Choroid plexus epithelial cell (primary cell): ENCODE measurements at places on chromosomes 5 and 9.

GRCh38 chr5:27516437-27516836, 478.1 kb upstream of the CDH9 start:
- peak; percentile 8 for DNase-seq

DNA sequence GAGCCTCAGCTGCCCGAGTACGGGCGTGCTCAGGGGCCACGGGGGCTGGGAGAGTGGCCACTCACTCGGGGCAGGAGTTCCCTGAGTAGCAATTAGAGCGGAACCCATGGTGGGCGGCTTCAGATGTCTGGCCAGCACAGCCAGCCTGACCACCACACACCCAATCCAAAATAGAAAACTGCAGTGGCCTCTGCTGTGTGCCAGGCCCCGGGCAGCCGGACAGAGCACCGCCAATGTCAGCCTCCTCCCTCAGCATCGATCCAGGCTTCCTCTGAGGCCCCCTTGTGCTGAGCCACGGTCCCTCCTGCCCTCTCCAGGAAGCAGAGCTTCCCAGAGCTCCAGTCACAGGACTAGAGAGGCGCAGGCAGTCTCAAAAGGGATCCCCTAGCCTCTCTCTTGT, 2.7 kb downstream of the ADAMTS2 start:
- peak; percentile 60 for DNase-seq

GRCh38 chr9:10173561-10173960, 439.2 kb downstream of the PTPRD start:
- DNase-seq = no peak

- DNase-seq = peak; percentile 92
Observed at GRCh38 chr5:157543825-157544622, 31.6 kb downstream of the ADAM19 start.

- no peak for DNase-seq
Observed at GRCh38 chr5:114250536-114250935, 111.3 kb upstream of the KCNN2 start.

DNA sequence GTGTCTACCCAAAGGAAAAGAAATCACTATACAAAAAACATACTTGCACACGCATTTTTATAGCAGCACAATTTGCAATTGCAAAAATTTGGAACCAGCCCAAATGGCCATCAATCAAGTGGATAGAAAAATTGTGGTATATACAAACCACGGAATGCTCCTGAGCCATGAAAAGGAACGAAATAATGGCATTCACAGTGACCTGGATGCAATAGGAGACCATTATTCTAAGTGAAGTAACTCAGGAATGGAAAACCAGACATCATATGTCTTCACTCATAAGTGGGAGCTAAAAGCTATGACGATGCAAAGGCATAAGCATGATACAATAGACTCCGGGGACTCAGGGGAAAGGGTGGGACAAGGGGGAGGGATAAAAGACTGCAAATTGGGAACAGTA, 78.4 kb downstream of the ENC1 start:
- no peak for DNase-seq

GRCh38 chr9:137406876-137407589, 15.9 kb downstream of the EXD3 start:
- peak; percentile 70 for DNase-seq

DNA sequence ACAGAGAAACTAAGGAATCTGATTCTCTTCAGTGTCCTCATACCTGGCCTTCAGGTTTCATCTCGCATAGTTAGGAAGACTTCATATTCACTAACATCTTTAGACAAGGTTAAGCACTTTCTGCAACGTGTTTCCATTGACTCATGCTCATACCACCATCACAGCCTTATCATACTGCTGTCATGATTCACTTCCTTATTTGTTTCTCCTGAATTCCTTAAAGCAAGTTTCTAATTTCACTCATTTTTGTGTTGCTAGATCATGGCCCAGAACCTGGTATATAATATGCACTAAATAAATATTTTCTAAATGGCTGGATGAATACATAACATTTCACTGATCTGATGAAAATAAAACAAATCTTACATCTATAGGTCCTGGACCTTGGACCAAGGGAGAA, 472.9 kb downstream of the PRELID2 start:
- peak; percentile 91 for DNase-seq

DNA sequence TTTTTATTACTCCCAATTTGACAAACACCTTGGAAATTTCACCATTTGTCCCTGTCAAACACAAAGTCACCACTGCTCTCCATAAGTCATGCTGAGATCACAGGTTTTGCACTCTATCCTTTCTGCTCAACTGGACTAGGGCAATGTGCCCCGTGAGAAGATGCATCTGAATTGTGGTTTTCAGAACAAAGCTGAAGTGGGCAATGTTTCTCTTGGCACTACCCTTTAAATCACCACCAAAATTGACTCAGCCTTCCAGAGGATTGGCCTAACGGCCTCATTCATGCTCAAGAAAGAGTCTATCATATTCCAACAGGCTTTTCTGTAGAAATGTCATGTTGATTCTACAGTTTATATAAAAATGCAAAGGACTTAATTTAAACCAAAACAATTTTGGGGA, 81.0 kb upstream of the TRIO start:
- DNase-seq = no peak

DNA sequence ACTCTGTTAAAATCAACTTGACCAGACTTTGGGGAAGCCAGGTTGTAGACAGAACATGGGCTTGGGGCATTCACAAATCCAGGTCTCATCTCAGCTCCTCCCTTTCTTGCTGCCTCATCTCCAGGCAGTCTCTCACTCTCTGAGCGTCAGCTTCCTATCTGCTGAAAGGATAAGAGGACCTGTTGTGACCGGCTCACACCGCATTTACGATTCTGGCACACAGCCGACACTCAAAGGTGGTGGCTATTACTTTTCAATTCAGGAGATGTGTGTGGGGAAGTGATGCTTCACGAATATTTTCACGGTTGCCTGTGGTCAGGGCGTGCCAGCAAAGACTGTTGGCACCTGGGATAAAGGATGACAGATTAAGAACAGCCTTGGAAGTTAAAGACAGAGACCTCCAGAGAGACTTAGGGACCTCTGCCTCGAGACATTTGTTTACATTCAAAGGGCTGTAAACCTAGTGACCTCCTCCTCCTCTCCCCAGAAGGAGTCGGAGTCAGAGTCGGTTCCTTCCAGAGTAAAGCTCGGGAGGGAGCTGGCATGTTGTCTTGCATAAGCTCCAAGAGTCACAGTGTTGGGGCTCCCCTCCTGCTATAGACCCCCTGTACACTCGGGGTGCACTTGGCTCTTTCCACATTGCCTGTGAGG, 83.2 kb downstream of the AK8 start:
- DNase-seq = no peak

- DNase-seq = no peak
Observed at GRCh38 chr9:17587113-17587512, 8.2 kb downstream of the SH3GL2 start.

- peak; percentile 96 for DNase-seq
Observed at GRCh38 chr9:128554155-128554862, 1.9 kb downstream of the SPTAN1 start.

DNA sequence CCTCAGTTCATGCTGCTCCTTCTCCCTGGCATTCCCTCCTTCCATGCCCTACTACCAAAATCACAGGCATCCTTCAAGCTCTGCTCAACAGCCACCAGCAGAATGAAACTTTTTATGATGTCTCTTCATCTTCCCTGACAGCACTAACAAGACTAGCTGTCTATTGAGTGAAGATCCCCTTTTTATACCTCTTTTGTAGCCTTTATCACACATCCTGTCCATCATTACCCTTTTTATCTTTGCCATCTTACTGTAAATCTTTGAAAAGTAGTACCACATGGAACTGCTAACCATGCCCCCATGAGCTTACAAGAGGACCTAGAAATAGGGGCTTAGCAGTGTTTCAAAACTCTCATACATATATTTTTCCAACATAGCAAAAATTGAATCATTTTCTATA, 10.8 kb upstream of the ADRB2 start:
- no peak for DNase-seq

GRCh38 chr9:89477384-89477783, 20.5 kb downstream of the SEMA4D start:
- DNase-seq = no peak

- peak; percentile 52 for DNase-seq
Observed at GRCh38 chr9:121744002-121744686, 92.7 kb downstream of the DAB2IP start.

GRCh38 chr9:4224181-4224580, 75.7 kb downstream of the GLIS3 start:
- no peak for DNase-seq

GRCh38 chr5:647311-647710, 35.2 kb downstream of the CEP72 start:
- DNase-seq = no peak

- DNase-seq = no peak
Observed at GRCh38 chr9:100131216-100131615, 32.2 kb downstream of the INVS start.

GRCh38 chr5:136518814-136519213, 153.5 kb upstream of the TRPC7 start:
- DNase-seq = no peak

GRCh38 chr5:73591698-73592501, 26.4 kb downstream of the UTP15 start:
- DNase-seq = peak; percentile 52

DNA sequence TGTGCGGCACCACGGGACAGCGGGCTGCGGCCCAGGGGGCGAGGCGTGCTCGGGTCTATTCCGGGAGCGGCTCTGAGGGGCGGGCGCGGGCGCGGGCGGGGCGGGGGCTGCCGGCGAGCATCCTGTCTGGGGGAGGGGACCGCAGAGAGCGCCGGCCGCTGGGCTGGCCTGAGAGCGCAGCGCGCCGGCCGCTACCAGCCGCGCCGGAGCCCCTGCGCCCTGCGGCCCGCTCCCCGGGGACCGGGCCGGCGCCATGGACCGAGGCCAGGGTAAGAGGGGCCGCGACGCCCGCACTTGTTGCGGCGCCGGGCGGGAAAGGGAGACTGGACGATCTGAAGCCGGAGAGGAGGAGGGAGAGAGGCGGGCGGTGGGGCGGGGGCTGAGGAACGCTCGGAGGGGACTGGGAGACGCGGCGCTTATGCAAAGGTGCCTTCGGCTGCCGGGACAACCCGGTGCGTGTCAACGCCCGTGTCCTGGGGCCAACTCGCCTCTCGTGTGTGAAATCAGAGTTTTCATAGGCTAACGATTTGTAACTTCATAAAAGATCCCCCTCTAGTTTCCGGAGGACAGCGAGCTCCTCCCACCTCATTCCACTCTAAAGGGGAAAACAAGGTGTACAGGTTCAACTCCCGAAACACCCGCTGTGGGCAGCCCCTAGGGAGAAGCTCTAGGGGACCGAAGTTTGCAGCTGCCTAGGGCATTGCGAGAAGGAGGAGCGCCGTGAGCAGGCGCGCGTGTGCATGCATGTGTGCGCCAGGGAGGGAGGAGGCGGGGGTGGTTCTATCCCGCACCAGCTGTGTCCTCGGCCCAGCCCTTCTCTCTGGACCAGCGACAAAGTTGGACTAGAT, at the start of gene AFAP1L1:
TSS of gene AFAP1L1 (plus strand) at position 144 of the 848 bp plus-strand sequence. CDS start at position 254, 110 bp downstream.
- DNase-seq = peak; percentile 53

GRCh38 chr9:90807006-90807405, 5.4 kb downstream of the SYK start:
- no peak for DNase-seq

- no peak for DNase-seq
Observed at GRCh38 chr5:17713301-17713700, 79.0 kb downstream of the TAF11L14 start.

- DNase-seq = peak; percentile 93
Observed at GRCh38 chr5:78547731-78548615, 100.6 kb downstream of the LHFPL2 start.

DNA sequence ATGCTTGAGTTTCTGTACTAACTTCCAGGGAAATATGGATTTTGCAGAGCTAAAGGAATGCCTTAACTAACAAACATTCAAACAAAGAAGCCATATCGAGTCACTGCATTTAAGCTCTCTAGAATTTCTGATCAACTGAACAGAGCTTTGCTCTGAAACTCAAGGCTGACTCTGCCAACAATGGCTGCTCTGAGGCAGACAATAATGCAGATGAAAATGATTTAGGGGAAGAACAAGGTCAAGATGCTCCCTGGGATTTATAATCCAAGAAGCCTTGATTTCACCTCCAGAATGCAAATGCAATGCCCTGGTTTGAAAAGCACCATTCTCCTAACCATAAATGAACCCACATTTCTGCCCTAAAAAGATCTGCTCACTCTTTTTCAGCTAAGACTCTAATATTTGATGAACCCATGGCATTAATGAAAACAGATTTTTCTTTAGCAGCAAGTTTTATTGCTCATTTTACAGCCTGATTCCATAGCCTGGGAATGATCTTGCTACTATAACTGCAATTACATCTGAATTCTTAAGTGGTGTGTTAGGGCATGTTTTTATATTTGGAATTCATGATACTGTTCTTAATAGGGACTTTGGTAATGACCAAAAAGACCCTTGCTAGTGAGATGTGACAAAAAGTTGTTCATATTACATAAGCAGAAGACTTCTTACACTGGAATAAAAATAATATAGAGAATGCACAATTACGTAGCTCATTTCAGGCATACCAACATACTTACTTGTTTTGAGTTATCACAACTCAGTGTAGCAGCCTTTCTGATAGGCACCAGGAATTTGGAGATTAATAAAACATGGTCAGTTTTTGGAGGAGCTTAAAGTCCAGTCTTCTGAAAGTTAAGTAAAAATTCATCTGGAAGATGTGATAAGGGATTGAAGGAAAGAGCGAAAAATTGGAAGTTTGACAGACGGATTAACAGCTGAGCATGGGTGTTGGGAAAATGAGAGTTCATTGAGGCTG, 169.4 kb downstream of the TRPM3 start:
- DNase-seq = peak; percentile 22

- no peak for DNase-seq
Observed at GRCh38 chr5:1890296-1890695, 7.6 kb upstream of the IRX4 start.

DNA sequence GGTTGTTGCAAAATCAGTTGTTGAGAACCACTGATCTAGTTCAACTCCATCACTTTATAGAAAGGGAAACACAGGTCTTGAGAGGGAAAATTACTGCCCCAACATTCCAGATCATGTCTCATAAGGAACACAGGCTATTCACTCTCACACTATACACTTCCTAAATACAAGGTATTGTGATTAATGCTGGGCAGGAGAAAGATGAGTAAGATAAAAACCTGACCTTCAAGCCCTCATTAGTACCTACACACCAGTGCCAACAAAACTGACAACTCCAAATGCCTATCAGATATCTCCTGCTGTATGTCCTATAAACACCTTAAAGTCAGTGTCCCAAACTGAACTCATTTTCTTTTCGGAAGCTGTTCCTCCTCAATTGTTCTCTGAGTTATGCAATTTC, 8.2 kb downstream of the GNE start:
- no peak for DNase-seq

DNA sequence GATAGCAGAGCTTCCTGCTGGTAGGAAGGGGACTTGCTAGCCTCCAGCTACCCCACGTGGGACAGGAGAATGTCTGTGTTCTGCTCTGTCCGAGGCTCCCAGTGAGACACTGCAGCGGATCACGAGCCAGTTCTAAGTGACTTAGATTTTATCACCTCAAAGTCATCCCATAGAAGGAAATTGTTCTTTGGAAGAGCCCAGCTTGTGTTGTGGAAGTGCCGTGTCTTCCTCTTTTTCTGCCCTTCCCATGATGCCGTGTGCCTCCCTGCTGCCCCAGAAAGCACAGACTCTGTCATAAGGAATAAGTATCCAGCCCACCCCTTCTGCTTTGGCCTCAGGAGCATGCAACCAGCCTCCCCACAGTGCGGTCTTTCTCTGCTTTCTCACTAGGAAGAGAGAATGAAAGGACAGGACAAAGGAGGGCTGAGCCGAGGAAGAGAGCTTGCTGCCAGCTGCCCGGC, 35.6 kb downstream of the RUFY1 start:
- peak; percentile 66 for DNase-seq

- no peak for DNase-seq
Observed at GRCh38 chr5:1380910-1381309, 36.0 kb upstream of the CLPTM1L start.

- peak; percentile 70 for DNase-seq
Observed at GRCh38 chr9:87816036-87816435, 66.6 kb upstream of the SPATA31E1 start.

- DNase-seq = peak; percentile 44
Observed at GRCh38 chr9:96217294-96217707, 84.7 kb downstream of the HSD17B3 start.
